ENCODE measurements at places on chromosomes 11 and 22.

DNA sequence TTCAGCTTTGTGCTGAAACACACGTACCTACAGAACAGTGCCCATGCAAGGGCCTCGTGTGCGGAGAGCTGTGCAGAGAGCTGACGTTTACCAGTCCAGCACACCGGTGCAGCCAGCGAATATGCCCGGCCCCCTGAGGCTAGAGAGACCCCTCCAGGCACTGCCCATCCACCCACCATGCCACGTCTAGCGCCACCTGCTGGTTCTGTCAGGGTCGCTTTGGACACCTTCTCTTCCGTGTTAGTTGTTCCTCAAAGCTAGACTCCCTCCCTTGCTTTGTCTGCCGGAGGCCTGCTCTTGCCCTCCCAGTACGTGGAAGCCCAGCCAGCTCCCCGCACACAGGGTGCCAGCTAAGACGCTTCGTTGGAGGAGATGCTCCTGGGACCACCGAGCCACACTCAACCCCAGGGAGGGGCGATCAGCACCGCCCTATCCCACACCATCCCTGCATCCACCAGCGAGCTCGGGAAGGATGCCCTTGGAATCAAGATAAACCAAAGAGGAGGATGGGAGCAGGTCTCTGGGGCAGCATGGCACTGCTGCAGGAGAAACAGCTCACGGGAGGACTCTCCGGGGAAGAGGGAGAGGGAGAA is 43.4 kb downstream of the CPT1A start:
- no peak for DNase-seq

GRCh38 chr22:21095773-21096107 is 50.0 kb downstream of the LRRC74B start:
- DNase-seq = no peak

- no peak for DNase-seq
Observed at GRCh38 chr22:50547263-50547985, 1.7 kb downstream of the KLHDC7B start.

- no peak for DNase-seq
Observed at GRCh38 chr11:28677721-28678120, 569.5 kb downstream of the METTL15 start.

DNA sequence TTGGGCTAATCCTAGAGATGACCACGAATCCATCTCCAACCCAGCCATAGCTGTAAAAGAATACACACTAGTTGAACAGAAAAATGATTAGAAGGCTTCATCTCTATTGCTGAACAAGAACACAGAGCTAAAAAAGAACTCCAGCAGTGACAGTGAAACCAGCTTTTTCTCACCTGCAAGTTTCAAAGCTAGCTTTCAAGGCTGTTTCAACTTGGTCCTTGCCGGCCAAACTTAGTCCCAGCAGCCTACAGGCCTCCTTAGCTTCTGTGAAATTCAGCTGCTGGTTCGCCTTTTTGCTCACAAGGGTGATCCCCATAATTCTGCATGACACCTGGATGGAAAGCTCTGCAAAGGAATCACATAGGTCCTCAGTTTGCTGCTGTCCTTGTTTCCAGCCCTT is 4.4 kb downstream of the LYVE1 start:
- no peak for DNase-seq

DNA sequence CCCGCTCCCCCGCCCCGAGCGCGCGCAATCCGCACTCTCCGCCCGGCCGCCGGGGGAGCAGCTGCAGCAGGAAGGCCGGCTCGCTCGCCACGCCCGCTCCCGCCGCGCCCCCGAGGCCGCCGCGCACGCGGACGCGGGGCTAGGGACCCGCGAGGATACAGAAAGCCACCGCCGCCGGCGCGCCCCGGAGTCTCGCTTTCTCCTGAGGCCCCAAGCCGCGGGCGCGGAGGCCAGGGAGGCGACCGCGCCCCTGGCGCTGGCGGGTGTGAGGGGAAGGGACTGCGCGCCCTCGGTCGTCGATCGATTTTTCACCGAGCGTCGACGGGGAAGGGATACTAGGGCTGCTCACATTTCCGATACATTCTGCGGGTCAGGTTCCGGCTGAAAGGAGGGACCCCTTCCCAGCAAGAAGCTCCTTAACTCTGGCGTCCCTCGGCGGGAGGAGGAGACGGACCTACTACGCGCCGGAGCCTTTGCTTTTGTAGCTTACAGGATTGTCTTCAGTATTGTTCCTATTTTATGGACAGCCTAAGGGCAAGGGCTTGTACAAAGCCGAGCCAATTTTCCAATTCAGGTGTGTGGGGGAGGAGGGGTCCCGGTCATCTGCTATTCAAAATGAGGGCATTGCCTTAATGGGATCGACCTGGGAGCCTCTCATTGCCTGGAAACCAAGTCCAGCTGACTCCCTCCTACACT is 416 bp upstream of the GAB2 start:
- peak; percentile 13 for DNase-seq

GRCh38 chr22:36365020-36365411 is 22.8 kb downstream of the MYH9 start:
- DNase-seq = no peak

GRCh38 chr11:266676-267439 is 11.3 kb upstream of the NLRP6 start:
- DNase-seq = no peak

DNA sequence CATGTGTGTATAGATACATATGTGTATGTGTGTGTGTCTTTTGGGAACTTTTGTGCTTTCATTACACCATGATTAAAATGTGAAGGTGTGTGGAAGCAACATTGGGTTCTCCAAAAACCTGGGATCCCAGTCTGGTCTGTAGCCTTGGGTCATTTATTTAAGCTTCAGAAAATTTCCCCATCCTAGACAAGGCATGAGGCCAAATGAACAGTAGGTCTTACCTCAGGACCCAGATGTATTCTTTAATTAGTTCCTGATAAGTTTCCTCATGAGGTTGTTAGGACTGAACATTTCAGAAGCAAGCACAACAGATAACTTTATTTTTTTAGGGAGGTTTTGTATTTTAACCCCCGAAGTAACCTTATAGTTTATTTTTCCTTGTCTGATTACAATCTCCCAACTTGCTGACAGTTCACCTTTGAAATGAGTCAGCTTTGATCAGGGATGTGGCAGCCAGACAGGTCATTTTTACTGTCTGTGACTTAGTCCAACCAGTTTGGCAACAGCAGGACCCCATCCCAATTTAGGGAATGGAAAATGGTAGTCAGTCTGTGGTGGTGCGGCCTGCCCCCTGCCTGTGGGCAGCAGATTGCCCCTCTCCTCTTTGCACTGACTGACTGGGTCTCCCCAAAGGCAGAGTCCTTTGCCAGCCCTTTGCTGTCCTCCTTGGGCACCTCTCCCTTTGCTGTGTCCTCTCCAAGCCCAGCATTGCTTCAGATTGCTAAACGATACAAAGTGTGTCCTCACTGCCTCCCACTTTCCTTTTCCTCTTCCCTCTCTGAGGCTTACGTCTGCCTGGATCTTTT is 88.3 kb downstream of the NAV2 start:
- DNase-seq = no peak

DNA sequence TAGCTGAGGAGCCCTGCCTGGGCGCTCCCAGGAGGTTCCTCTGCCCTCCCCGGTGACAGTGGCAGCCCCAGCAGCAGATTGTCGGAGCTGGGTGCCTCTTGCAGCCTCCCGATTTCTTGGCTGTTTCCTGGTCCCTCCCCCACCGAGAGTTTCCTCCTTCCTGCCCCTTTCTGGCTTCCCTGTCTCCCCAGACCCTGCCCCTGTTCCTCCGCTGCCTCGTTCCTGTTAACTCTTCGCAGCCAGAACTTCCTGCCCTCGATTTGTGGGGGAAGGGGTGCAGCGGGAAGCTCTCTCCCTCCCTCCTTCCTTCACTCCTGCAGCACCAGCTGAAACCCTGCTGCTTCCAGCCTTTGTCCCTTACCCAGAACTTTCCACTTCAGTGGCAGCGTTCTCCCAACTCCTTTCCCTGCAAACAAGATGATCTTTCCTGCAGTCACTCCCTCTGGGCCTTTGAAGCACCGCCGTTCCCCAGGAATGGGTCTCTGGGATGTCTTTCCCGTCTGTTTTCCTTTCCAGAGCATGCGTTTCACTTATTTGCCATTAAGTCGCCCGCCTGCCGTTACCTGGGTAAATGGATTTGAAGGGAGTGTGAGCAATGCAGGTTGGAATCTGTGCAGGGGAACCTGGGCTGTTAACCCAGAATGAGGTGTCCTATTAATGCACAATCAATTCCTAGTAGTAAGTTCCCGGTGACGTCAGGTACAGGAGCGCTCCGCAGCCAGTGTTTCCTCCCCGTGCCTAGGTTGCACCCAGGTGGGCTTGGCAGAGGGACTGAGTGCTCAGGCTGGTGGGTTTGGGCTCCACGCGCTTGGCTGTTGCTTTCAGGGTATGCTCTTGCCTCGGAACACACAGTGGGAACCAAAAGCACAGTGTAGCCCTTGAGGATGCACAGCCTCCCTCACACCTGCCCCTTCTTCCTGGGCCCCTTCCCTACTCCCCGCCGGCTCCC is 4.3 kb downstream of the GRK2 start:
- DNase-seq = no peak

- DNase-seq = no peak
Observed at GRCh38 chr11:58928107-58928499, 11.2 kb upstream of the GLYATL1 start.

- no peak for DNase-seq
Observed at GRCh38 chr22:49913026-49913425, 5.2 kb downstream of the ALG12 start.

- DNase-seq = no peak
Observed at GRCh38 chr11:117980280-117980679, 5.9 kb upstream of the IL10RA start.

- no peak for DNase-seq
Observed at GRCh38 chr11:19199048-19199447, 2.7 kb downstream of the CSRP3 start.

DNA sequence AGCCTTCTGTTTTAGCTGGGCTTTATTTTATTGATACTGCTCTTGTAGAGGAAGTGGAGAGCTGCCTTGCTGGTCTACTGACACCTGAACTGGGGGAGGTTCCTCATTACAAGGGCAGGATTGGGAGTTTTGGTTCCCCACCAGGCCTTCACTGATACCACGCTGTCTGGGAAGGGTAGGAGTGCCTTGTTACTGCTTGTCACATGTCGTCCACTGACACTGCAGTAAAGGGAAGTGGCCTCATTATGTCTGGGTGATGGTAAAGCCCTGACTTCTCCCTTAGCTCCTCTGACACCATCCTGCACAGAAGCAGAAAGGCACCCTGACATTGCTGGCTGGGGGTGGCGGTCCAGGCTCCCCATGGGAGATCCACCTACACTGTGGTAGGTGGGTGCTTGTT is 38.7 kb upstream of the ELF5 start:
- no peak for DNase-seq

- DNase-seq = no peak
Observed at GRCh38 chr11:7160814-7161489, 72.2 kb downstream of the RBMXL2 start.

GRCh38 chr11:130159657-130160497 is at the start of gene ST14:
TSS of gene ST14 (plus strand) at chr11:130159782. CDS start at chr11:130159980, 198 bp downstream.
- peak; percentile 49 for DNase-seq
